ENCODE measurements at places on chromosomes 5 and 9. TPM values are rescaled to one million over a fixed set of nuclear protein-coding genes. Genes with fewer than 3 reads are reported as not detected.

SPTLC1 gene
- 55.0 TPM for total RNA-seq

SLC24A2 gene
- 0.36 TPM for total RNA-seq

GDA gene
- not detected for total RNA-seq

GRCh38 chr9:72880821-72881220, 72.0 kb downstream of the ALDH1A1 start:
- H3K4me3 ChIP-seq: no peak overlapping the region
- peaks cover 19% of the 10 kb centered on the region for H3K4me1 ChIP-seq
- no peaks in the 10 kb centered on the region for H3K27me3 ChIP-seq
- no peak for DNase-seq

DNA sequence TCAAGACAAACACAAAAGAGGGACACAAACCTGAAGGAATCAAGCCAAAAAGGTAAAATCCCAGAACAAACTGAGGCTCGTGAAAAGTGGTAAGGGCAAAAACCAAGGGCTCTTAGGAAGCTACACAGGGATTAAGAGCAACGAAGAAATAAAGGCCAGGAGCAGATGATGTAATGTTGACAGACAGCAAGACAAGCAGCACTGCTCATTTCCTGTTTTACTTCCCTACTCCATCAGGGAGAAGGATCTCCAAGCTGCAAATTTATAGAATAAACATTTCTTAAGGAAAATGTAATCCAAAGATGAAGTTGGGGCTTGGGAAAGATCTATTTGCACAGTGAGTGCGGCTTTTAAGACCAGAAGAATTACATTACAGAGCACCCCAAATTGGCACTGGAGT, 182.3 kb upstream of the MAP1B start:
- H3K4me3 ChIP-seq: no peak overlapping the region
- no peaks in the 10 kb centered on the region for H3K4me1 ChIP-seq
- no peaks in the 10 kb centered on the region for H3K27me3 ChIP-seq
- H3K36me3 ChIP-seq: no peaks in the 10 kb centered on the region
- DNase-seq: no peak
- peak overlapping the region; percentile 61 for H3K27ac ChIP-seq

DNA sequence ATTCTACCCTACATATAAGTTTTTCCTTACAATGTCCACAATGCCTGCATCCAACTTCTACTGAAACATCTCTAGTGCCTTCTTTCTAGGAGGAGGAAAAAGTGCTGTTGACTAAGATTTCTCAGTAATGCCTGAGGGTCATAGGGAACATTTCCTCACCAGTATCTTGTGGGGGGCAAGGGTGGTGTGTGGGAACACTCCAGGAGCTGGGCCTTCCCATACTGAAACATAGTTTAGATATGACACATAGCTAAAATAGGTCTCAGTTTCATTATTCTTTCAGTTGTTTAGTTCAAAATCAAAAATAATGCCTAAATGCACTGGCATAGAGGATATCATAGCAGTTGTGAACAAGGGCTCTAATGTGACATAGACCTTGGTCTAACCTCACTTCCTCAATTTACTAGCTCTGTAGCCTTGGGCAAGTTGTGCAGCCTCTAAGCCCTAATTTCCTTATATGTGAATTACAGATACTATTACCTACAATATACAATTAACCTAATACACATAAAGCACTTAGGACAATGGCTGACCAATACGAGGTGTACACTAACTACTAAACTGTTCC, 66.1 kb downstream of the HAPLN1 start:
- no peaks in the 10 kb centered on the region for H3K36me3 ChIP-seq
- no peaks in the 10 kb centered on the region for H3K4me1 ChIP-seq
- no peaks in the 10 kb centered on the region for H3K27me3 ChIP-seq
